ENCODE measurements at places on chromosomes 6 and 20. TPM values are rescaled to one million over a fixed set of nuclear protein-coding genes. Genes with fewer than 3 reads are reported as not detected.

Gene PPP1R3G
- 3.8 TPM for total RNA-seq

Gene RNF182
- 2.9 TPM for total RNA-seq

Gene RIN2
- total RNA-seq, result 36.6 TPM

Gene AVP
- total RNA-seq, result not detected

Gene PRR18
- total RNA-seq, result not detected

Gene WDR27
- total RNA-seq, result 19.9 TPM

Gene CD109
- 39.2 TPM for total RNA-seq

Gene DLL1
- 4.9 TPM for total RNA-seq
